HFF-Myc (cell line): ENCODE measurements at places on chromosomes 3 and 15.

GRCh38 chr3:134366221-134366927, 7.9 kb downstream of the AMOTL2 start:
- no peak for DNase-seq

DNA sequence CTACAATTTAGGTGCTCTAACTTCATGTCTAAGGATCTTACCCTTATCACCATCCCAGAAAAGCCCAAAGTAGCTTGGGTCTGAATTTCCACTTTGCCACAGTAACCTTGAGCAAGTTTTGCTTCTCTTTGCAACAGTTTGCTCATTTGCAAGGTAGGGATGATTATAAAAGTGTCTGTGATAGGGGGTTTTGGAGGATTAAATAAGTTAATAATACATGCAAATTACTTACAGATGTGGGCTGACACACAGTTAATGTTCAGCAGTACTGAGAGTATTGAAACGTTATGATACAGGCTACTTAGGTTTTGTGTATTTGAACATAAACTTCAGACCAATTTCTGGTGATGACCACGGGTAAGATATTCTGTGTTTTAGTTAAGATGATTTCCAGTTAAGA, 444.7 kb upstream of the TPRG1 start:
- no peak for DNase-seq

DNA sequence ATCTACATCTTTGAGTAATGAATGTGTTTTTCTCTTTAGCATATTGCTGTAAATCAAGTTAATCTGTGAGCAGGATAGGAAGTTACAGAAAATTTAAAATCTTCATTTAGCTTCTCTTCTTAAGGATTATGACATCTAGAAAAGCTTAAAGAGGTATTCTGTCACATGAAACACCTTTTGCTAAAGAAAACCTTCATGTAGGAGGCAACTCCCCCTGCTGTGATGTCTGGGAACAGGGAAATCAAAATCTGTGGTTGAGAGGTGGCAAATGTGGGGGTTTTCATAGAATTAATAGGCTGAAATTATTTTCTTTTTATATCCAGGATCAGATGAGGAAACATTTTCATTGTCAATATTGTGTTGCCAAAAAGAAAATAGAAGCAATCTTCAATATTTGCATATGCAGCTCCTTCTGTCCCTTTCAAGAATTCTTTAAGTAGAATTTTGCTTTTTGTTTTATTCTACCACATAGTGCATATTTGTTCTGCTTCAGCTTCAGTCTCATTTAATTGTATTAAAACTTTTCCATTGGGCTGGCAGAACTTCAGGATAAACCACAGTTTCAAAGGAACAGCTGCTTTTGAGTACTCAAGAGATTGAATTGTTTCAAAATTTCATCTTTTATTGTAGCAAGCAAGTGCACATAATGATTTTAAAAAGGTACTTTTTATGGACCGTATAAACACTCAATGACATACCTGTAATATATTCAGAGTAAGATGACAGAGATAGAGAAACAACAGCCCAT, 128.4 kb downstream of the RAP2B start:
- DNase-seq = no peak

GRCh38 chr3:52827441-52827840, 3.0 kb downstream of the ITIH4 start:
- no peak for DNase-seq

- DNase-seq = no peak
These were observed 38.6 kb downstream of the EAF1 start for GRCh38 chr3:15465876-15466585.

DNA sequence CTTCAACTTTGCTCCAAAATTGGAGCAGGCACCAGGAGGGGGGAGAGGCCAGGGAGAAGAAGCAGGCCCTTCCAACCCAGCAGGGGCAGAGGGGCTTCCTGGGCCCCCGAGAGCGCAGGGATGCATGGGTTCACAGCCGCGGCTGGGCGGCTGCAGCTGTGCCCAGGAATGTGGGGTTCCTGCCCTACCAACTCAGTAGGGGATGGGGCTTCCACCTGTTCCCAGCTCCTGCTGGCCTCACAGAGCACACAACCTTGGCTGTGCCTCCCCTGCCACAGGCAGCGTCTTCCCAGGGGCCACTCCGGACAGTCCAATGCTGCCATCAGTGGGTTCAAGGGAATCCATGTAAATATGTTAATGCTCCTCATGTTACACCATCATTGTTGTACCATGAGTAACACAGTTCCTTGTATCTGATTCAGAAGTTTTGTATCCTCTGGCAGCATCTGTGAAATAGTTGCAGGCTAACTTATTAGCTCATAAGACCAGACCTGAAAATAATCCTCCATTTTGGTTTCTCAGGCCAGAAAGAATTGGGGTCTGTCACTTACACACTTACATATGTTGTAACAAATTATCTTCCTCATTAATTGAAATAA, 12.1 kb upstream of the SIAH2 start:
- no peak for DNase-seq

DNA sequence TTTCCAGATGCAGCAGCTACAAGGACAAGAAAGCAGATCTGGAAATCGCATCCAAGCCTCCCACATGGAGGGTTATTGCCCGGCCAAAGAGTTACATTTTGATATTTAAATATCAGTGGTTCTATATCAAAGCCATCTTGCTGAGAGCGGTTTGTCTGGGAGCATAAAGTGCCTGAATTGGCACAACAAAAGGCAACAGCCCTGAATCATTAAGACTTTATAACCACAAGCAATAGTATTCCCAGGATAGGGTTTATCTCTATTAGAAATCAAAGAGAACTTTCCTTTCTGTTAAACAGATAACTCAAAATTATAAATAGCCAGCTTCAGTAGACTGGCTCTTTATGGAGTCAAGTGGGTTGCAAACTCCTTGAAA, 564.7 kb downstream of the ROBO1 start:
- no peak for DNase-seq

GRCh38 chr3:23076437-23076836, 126.7 kb upstream of the UBE2E2 start:
- no peak for DNase-seq

DNA sequence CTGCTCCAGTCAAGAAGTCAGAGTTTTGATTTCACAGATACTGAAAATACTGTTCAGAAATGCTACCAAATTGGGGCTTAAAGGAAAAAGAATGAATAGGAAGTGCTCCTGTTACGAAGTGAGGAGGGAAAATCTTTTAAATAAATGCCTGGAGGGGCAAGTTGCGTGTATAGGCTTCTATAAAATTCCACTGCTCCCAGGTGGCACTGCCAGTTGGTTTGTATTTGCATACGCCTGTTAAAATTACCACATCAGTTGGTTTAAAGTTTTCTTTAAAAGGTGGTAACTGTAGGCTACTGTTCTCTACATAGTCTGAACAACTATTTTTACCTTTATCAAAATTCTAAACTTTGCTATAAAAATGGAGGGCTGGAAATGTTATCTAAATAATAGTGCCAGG, 123.5 kb downstream of the DLG1 start:
- no peak for DNase-seq

GRCh38 chr3:30964612-30965011, 70.2 kb upstream of the GADL1 start:
- DNase-seq = no peak

GRCh38 chr3:174767853-174768382, 91.2 kb upstream of the NAALADL2 start:
- no peak for DNase-seq

DNA sequence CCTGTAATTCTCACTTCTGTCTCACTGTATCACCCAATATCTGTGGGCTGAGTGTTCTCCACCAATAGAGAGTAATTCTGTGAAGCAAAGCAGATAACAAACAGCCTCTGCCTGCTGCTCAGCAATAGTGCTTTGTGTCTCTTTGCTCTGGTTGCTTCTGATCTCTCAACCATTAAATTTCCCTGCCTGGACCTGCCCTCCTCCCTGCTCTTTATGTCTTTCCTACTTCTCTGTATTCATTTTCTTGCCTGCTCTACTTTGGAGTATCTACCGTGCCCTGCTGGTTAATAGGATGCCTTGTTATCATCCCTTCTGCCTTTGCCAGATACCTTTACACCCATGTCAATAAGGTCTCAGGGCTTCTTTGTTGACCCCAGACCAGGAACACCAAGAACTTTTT, 102.9 kb upstream of the CGNL1 start:
- DNase-seq = no peak

- DNase-seq = no peak
These were observed 172.7 kb downstream of the MEGF11 start for GRCh38 chr15:66080717-66081398.

DNA sequence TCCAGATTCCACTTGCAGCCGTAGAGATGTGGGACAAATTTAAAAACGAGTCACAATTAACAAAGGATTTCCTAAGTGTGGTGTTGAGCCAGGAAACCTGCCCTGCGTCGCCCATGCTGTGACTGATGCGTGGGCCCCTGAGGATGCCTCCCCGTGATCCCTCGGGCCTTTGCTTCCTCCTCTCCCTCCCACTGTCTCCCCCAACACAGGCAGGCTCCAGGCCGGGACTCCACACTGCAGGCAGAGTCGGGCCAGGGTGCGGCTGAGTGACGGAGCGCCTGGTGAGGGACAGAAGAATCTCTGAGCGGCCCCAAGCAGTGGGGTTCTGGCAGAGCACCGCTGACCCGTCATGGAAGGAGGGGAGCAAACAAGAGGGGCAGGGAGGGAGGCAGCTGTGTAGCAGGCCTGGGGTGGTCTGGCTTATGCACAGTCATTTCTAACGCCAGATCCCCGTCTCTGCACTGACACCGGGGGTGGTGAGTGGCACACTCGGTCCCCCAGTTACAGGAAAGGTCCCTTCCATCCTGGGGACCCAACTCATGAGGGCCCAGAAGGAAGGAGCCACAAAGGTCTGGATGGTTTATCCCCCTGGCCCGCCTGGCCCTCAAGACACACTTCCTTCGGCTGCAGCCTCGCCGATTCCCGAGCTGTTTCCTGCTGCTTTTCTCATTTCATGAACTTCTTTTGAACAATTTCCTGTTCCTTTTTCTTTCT, 91.0 kb downstream of the XXYLT1 start:
- DNase-seq = no peak

DNA sequence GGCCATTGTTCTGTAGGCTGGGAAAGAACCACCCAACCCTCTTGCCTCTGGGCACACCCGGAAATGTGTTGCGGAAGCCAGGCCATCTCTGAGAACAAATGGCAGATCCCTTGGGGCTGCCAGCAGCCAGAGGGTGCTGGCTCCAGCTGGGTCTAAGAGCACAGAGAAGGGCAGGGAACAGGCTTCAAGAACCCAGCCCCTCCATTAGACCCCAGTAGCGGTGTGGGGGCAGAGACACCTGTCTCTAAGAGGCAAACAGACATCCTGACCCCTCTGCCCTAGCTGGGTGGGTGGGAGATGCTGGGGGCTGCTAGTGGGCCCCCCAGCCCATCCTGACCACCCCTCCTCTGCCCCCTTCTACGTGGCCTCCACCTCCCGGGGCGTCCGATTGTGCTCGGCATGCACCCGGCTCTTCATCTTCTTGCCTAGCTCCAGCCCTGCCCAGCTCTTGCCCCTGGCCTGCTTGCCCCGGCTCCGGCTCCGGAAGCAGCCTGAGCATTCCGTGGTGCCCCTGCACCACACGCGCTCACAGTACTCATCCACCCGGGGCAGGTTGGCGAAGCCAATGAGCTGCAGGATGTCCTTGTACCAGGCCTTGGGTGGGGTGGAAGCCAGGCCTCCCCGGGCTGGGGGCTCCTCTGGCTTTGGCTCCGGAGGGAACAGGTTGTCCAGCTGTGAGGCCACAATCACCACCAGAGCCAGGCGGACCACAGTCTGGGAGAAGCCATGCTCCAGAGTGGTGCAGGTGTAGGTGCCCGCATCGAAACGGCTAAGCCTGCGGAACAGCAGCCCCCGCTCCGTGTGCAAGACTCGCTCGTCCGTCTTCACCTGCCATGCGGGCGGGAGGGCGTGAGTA, 9.4 kb downstream of the SEMA3G start:
- DNase-seq = no peak

GRCh38 chr3:77869423-77869822, 829.5 kb downstream of the ROBO2 start:
- no peak for DNase-seq

DNA sequence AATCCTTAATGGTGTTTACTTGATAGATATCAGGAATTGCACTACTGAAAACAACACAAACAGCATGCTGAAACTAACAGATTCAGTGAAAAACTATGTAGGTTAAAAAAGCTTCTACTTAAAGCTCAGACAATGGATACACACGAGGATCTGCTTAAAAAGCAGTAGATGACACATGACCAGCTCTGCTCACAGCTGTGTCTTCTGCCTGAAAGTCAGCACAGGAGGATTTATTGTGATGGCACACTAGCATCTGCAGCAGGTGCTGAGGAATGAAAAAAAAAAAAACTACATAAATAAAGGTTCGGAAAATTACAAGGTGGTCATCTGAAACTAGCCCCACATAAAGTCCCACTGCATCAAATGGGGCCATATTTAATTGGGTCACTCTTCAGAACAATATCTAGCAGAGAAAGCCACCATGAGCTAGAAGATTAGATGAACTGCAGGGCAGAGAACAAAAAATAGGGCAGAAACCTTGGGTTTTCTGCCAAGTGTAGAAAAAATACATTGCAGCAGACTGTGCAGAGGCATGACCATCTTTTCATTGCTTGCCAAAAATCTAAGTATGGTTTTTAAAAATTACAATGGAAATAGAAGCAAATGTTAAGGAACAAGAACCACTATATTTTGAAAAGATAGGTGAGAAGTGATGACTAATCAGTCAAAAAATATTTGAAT, 13.2 kb upstream of the GOLM2 start:
- no peak for DNase-seq

DNA sequence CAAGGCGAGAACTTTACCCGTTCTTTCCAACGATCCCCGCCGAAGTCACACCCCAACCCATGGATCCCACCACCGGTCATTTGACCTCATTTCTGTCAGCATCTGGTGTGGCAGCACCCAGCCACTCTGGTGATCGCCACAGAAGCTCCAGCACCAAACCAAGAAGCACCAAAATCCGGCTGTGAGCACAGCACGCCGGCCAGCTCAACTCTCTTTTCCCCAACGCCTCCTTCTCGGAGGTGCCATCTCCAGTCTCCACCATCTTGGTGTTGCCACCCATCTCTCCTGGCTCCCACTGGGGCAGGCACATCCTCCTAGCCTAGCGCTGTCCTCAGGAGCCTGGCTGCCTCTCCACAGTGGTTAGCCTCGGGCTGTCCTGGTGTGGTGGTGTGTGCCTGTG, 6.5 kb downstream of the MUC4 start:
- DNase-seq = no peak

DNA sequence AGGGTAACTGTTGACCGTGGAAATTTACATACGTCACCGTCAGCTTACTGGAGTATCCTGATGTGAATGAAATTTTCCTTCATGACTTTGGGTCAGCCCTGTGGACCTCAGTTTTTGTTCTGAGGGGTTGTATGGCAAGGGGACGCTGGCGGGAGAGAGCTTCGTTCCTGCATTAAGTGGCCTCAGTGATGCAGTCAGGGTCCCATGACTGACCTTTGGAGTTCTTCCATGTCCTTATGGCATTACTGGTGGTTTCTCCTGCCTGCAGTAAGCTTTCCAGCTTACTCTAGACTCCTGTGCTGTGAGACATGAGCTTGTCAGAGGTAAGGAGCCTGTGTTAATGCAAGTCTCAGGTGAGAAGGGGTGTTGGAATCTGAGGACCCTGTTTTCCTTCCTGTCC, 1.8 kb downstream of the CD276 start:
- DNase-seq = no peak

DNA sequence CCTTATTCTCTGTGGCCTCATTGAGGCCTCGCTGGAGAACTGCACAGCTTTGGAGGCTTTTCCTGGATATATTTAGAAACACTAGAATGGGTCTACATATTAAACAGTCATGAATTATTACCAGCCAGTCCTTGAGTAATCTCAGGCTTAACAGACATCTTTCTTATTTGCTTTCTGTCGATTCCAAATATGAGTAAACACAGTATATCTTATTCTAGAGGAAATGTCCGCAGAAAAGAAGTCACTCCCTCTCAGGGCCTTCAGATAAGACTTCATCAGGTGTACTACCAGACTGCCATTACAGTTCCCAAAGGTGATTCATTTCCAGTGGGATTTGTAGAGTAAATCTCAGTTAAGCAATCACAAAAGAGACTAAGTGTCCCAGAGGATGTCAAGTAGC, 310.7 kb downstream of the RBMS3 start:
- no peak for DNase-seq
